ENCODE measurements at places on chromosomes 6 and 20.

DNA sequence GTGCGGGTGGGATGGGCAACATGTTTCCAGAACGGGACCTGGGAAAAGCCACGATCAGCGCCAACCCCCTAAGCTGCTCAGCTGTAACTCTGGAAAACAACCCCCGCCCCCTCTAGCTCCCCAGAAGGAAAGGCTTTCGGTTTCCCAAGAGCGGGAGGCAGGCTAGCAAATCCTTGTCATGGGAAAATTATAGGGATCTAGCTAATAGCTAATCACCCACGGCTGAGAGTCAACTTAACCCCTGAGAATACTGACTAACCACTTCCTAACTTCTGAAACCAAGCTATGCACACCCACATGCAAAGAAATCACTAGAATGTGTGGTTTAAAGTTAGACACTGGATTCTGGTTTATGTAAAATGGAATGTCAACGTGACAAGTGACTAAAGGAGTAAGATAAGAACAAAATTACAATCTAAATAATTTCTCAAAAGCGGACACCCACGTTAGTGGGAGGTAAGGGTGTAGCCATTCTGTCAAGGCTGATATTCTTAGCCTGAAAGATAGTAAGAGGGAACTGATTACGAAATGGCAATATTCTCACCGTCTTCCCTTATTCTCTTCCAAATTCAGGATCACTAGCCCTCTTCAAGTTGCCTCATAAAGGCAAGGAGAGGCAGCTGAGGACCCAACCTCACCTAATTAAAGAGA, 20.1 kb downstream of the JAG1 start:
- no peak for DNase-seq

- DNase-seq: no peak
Observed at GRCh38 chr6:135586388-135586787, 88.8 kb upstream of the AHI1 start.

DNA sequence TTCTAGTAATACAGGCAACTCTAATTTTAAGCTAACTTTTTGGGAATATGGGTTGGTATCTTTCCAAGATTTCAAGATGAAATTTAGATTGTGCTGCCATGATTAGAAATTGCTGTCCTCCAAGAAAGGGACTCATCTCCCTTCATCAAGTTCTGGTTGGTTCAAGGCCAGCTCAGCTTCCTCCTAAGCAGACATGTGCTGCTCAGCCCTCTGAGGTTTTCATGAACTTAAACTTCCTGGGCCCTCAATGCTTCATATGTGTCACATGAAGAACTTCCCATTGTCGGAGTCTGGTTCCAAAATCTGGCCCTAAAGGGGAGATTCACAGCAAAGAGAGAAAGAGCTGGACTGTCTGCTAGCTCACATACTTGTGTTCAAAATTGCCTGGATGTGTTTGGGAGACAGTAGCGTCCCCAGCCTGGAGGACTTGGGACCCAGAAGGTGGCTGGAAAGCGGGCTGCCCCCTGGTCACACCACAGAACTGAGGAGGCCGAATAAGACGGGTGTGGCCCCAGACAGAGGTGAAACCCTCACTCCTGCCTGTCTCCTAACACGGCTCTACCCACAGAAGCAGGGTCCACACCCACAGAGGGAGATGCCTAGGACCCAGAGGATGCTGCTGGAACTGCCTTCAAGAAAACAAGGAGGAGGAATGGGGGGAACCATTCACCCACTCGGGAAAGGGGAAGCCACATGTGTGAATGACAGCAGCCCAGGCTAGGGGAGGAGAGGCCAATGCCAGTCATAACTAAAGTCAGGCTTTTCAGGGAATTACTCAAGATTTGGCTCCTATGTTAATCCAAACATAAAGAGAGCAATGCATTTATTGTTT, 54.3 kb upstream of the GPR31 start:
- DNase-seq: no peak

DNA sequence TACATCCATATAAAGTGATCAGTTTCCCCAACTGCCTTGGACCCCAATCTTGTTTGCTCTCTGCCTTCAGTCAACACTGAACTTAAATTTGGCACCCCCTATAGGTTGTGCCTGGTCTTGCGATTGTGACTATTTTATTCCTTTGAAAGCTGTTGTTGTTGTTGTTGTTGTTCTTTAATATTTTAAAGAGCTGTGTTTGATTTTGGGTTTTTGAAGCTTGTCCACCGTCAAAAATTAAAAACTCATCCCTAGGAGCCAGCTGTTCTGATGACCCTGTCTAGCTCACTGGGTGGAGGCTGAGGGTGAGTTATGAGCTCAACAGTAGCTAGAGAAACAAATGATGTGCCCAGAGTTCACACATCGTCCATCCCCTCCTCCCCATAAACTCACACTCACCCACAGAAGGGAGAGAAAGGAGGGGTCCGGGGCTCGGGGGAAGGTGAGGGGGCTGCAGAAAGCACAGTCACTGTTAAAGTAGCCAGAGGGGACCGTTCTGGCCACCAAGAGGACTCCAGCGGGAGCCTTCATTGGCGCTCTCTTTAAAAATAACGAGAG, 4.0 kb downstream of the SIM1 start:
- DNase-seq: no peak

GRCh38 chr20:41551011-41551705, 67.0 kb downstream of the CHD6 start:
- DNase-seq: no peak

- DNase-seq: no peak
Observed at GRCh38 chr20:17471606-17472187, 59.5 kb downstream of the BFSP1 start.

DNA sequence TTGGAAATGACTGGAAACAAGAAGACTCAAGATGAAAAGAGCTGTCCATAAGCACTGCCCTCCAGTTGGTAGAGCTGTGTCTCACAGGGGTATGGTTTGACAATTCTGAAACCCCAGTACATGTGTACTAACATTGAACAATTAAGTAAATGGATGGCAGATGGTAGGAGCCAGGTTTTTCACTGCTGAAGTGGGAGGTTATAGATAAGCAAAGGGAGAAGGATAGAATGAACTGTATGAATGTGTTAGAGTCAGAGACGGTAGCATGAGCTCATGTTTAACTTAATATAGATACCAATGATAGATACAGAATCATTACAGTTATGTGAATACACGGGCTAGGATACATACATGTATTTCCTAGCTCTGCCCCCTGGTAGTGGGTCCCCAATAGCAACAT, 95.0 kb upstream of the SIRPA start:
- DNase-seq: no peak

DNA sequence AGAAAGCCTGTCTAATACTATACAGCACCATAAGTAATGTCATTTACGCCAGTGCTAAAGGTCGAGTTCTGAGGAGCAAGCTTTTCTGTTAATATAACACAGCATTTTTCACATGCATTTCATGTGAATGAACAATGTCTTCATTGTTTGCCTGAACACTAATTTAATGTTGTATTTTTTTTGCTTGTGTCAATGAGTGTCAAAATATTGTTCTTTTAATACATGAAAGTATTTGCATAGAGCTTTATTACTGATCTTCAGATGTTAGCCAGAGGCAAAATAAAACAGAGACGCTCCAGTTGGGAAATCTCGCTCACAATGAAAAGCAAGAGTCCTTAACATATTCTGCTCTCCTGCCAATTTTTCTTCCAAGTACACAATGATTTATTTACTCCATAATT, 151.8 kb downstream of the FOXC1 start:
- DNase-seq: no peak

- DNase-seq: no peak
Observed at GRCh38 chr6:36076178-36077063, 48.8 kb downstream of the MAPK14 start.

DNA sequence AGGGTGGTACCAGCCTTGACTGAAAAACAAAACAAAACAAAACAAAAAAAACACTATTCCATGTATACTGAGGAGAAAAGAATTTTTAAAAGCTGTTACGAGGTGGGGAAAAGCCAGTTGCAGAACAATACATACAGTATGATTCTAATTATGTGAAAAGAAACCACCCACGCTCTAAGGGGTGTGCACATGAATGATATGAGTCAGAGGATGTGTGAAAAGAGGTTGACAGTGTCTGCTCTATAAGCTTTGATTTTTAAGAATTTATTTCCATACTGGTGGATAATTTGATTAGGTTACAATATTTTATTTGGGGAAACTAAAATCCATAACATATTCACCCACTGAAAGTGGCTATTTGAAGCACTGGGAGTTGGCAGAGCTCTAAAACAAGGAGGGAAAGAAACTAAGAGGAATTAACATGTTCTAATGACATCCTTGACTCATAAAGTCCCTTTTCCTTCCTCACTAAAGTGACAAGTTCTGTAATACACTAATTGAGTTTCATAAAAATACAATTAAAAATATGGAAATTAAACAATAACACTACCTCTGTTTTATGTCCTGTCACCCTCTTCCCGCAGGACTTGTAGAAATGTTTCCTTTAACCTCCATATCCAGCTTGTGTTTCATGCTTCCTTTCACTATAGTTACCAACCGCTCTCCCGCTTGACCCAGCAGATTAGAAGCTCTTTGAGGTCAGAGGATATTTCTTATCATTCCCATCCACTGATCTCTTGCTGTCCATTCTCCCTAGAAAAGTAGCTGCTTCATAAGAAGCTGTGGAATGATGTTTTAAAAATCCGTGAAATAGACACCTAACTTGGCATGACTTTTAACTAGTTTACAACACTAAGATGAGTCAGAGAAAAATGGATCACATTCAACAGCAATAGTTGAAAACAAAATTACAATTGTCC, 118.6 kb upstream of the CCDC28A start:
- no peak for DNase-seq

DNA sequence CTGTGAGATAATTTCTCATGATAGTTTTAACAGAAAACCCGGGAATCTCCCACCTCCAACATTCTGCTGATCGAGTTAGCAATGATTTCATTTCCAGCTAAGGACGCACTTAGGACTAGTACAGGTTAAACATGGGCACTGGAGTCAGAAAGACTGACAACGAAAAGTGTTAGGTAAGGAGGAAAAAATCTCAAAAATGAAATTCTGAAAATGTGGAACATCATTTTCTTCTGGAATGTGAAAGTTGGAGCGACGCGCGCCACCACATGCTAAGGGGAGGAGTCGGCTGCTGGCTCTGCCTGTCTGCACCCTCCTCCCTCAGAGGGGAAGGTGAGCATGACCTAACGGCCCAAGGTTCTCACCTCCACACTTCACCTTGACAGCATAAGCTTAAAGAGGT, 221.6 kb upstream of the KCNG1 start:
- DNase-seq: no peak

GRCh38 chr6:11345536-11345935, 113.1 kb upstream of the NEDD9 start:
- no peak for DNase-seq

Measured in activated gamma-delta T cell treated with anti-CD3 and anti-CD28 coated beads, Interleukin-2, amount 50 U/mL, for 16 hours (primary cell).